Activated naive CD4-positive, alpha-beta T cell treated with anti-CD3 and anti-CD28 coated beads, Interleukin-2, amount 50 U/mL, for 72 hours (primary cell): ENCODE measurements at places on chromosomes 3 and 15.
A peak's percentile ranks its signal among the peaks of the same experiment; 100 is the strongest.

DNA sequence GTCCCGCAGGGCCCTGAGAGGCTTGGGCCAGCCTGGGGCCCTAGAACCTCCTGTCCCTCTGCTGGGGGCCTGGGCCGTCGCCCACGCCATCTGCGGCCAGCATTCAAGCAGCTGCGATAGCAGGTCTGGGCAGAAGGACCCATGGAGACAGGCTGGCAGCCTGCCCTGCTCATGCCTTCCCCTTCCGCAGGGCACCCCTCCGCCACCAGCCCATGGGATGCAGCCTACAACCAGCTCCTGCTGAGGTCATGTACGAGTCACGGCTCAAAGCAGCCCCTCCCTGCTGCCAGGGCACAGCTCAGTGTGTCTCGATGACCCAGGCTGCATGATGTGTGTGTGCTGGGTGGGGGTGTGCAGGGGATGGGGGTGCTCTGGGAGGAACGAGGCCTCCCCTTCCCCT lies 27.8 kb downstream of the DUSP7 start:
- DNase-seq: no peak

GRCh38 chr3:129278966-129279906 lies 566 bp downstream of the HMCES start:
- DNase-seq: peak; percentile 67

DNA sequence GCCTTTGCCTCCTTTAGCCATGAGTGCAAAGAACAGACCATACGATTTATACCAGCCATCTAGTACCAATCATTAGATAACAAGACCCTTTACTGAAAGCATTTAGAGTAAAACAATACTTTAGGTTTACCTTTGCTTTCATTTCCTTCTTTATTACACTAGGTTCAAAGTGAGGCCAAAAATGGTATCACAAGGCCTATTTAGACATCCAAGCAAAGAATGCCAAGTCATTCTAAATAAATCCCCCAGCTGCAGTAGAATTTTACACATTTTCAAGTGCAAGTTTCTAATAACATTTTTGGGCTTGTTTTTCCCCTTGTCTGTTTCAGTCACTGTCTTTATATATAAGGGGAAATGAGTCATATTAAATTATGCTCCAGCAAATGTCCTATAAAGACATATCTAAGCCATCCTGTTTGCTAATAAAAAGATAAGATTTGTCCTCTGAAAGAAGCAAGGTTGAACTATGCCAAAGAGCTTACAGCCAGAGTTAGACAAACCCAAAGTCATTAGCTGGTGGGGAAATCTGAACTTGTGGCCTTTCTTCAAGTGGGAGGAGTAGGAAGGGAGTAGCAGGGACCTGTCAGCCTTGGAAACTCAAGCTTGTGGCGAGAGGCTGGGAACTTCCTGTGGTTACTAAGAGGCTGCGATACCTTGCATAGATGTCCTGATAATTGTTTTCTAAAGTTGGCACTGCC lies 232.7 kb downstream of the MECOM start:
- no peak for DNase-seq

- DNase-seq: no peak
Measured at GRCh38 chr3:14523792-14524191, 16.4 kb downstream of the GRIP2 start.

- no peak for DNase-seq
Measured at GRCh38 chr3:19025441-19025840, 122.9 kb upstream of the KCNH8 start.
